ENCODE measurements at places on chromosomes 6 and 20. TPM values are rescaled to one million over a fixed set of nuclear protein-coding genes. Genes with fewer than 3 reads are reported as not detected.

DNA sequence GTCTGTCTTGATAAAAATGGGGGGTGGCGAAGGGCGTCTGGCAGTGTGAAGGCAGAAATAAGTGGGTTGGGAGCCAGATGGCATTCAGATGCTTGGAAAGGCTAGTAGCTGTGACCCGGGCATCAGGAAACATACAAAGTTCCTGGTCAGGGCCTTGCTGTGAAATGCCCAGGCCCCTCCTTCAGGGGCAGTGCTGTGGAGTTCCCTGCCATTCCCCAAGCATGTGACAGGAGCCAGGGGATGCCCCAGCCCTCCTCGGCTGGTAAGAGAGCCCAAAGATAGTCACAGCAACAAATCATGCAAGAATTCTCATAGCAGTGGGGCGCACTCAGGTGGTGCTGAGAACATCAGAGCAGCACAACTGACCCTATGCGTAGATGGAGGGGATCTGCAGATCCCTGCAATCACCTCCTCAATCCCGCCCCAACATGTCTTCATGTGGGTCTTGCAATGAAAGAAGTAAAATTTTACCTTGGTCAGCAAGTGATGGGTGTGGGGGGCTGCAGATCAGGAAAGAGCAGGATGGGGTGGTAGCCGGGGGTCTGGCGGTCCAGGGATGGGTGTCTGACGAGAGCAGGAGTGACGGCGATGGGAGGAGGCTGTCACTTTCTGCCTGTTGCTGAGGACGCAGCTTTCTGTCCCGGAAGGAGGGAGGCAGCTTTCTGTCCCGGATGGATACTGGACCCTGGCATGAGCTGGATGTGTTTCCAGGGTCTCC, 39.5 kb downstream of the SLC22A1 start:
- no peak for DNase-seq

GRCh38 chr6:87182321-87182720, 27.0 kb downstream of the ZNF292 start:
- DNase-seq: no peak

GRCh38 chr6:53924277-53924676, 129.5 kb downstream of the LRRC1 start:
- DNase-seq: no peak

The C20orf141 gene
- total RNA-seq: not detected

The PPP1R3D gene
- 9.9 TPM for total RNA-seq

The CD93 gene
- 0.07 TPM for total RNA-seq
